ENCODE measurements at places on chromosomes 6 and 20. TPM values are rescaled to one million over a fixed set of nuclear protein-coding genes. Genes with fewer than 3 reads are reported as not detected.
A peak's percentile ranks its signal among the peaks of the same experiment; 100 is the strongest.

Gene HDGFL1
- not detected for total RNA-seq

- no peak for DNase-seq
- H3K27ac ChIP-seq = peak overlapping the region; percentile 24
- H3K4me1 ChIP-seq = peaks cover 21% of the 10 kb centered on the region
- peak overlapping the region; percentile 24 for H3K4me3 ChIP-seq
These were observed 764 bp upstream of the SNAP25 start for GRCh38 chr20:10217721-10218410.

Gene TINAG
- total RNA-seq = not detected

DNA sequence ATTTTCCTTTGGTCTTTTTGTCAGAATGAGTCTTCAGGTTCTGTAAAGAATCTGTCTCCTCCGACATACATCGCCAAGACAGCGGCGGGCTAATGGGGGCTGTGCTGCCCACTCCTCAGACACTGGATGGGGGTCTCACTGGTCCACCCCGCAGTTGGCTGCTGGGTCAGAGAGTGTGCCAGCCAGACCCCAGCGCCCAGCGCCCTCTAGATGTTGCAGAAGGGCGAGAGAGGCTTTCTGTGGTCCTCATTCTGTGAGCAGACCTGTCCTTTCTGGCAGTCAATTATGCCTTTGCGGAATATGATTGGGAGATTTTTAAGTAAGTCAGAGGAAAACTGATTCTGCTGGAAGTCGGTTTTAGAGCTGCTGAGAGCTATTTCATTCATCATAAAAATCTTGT is 7.8 kb upstream of the CCR6 start:
- no peaks in the 10 kb centered on the region for H3K36me3 ChIP-seq
- peaks cover under 1% of the 10 kb centered on the region for H3K4me1 ChIP-seq
- no peaks in the 10 kb centered on the region for H3K27me3 ChIP-seq
- no peak overlapping the region for H3K27ac ChIP-seq
- no peak for DNase-seq

GRCh38 chr6:159804504-159804903 is 4.4 kb downstream of the PNLDC1 start:
- no peaks in the 10 kb centered on the region for H3K36me3 ChIP-seq
- no peaks in the 10 kb centered on the region for H3K27me3 ChIP-seq
- no peak for DNase-seq
- no peak overlapping the region for H3K27ac ChIP-seq

- no peak for DNase-seq
- no peaks in the 10 kb centered on the region for H3K27me3 ChIP-seq
- H3K4me1 ChIP-seq = no peaks in the 10 kb centered on the region
- peaks cover 10% of the 10 kb centered on the region for H3K36me3 ChIP-seq
- H3K4me3 ChIP-seq = no peak overlapping the region
- no peak overlapping the region for H3K27ac ChIP-seq
These were observed 90.0 kb downstream of the CD2AP start for GRCh38 chr6:47567586-47567985.

Gene C6orf163
- 2.0 TPM for total RNA-seq

DNA sequence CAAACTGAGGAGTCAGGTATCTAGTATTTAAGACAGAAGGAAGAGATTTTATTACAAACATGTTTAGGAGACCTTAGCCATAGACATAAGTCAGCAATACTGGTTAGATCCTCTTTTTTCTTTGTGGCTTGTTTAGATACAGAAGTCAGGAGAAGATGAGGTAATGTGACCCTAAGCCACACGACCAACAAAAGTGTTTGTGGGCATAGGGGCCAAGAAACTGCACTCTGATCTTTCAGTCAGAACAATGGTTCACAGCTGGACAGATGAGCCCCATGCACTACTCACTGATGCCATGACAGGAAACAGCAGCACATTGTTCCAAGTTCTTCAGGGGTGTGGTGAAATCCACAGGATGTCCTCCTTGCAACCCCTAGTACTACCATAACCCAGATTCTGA is 238.5 kb upstream of the RAB32 start:
- DNase-seq = no peak
- H3K36me3 ChIP-seq = no peaks in the 10 kb centered on the region
- H3K4me3 ChIP-seq = no peak overlapping the region
- no peaks in the 10 kb centered on the region for H3K27me3 ChIP-seq
- H3K27ac ChIP-seq = no peak overlapping the region
- no peaks in the 10 kb centered on the region for H3K4me1 ChIP-seq

DNA sequence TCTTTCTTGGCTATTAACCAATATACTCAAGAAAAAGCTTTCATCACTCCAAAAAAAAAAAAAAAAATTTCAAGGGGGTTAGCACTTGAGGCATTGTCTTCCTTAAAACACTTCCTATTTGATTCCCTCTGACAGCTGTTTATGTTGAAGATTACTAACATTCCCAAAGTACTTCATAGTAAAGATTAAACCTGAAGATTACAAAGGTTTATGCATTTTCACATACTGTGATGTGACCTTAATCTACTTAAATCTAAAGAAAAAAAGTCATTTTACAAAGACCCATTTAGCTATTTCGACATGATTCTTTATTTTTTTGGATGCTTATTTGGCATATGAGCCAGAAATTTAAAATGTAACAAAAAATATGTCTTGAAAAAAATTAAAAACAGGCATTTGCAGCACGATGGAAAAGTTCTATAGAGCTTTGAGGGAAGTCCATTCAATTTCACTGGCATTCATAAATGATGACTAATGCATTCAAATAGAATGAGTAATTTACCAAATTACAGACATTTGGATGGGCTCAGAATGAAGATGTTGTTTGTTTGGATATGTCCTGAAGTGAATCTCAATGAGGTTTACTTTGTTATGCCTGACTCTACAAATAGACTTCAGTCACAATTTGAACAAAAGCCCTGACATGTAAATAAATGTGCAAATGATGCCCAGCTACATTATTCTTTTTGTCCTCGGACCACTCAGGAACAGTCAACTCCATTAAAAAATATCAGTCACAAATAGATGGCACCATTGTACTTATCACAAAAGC is 674.6 kb upstream of the MARCKS start:
- H3K4me1 ChIP-seq = peaks cover 11% of the 10 kb centered on the region
- H3K27ac ChIP-seq = no peak overlapping the region
- DNase-seq = no peak
- no peaks in the 10 kb centered on the region for H3K27me3 ChIP-seq
- H3K36me3 ChIP-seq = no peaks in the 10 kb centered on the region
- no peak overlapping the region for H3K4me3 ChIP-seq

GRCh38 chr6:87237804-87238203 is 82.4 kb downstream of the ZNF292 start:
- H3K27ac ChIP-seq = no peak overlapping the region
- no peak overlapping the region for H3K4me3 ChIP-seq
- H3K4me1 ChIP-seq = no peaks in the 10 kb centered on the region
- H3K36me3 ChIP-seq = no peaks in the 10 kb centered on the region
- DNase-seq = no peak

Data from vagina (tissue), 2 donors.